Activated CD8-positive, alpha-beta memory T cell treated with anti-CD3 and anti-CD28 coated beads for 1 hour (primary cell): ENCODE measurements at places on chromosomes 4 and X.

GRCh38 chr4:115675719-115676118 is 562.3 kb upstream of the NDST4 start:
- no peak for DNase-seq

DNA sequence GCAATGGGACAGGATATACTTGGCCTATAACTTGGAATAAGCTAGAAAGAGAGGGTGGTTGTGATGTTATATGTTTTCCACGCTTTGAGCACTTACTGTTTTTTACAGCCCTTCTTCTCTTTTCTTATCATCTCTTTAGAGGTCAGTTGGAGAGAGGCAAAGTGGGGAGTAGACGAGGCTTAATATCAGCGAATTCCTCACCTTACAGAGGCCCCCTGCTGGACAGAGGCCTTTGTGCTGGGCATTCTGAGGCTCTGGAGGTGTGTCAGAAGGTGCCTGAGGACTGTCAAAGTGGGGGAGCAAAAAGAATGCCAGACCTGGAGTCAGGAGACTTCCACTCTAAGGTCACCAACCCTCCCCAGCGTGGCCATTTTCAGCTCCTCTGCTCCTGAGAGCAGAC is 42.5 kb downstream of the MAMLD1 start:
- no peak for DNase-seq

- no peak for DNase-seq
Measured at GRCh38 chr4:132383571-132384199, 765.4 kb upstream of the PCDH10 start.

DNA sequence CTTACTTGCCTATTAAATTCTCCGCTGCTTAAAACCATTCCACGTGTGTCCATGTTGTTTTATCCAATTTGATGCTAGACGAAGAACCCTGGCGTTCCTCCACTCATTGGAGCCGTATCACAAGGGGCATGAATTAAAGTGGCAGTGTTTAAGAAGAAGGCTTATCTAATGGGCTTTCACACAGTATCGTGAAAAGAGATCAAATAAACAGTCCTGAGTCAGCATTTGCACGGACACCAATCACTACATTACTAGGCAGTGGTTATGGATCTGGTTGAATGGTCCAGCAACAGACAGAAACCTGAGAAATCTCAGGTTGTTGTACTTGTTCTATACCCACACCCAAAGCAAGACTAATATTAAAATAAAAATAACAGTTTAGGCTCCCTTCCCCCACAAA is 671.6 kb downstream of the FAT4 start:
- no peak for DNase-seq

DNA sequence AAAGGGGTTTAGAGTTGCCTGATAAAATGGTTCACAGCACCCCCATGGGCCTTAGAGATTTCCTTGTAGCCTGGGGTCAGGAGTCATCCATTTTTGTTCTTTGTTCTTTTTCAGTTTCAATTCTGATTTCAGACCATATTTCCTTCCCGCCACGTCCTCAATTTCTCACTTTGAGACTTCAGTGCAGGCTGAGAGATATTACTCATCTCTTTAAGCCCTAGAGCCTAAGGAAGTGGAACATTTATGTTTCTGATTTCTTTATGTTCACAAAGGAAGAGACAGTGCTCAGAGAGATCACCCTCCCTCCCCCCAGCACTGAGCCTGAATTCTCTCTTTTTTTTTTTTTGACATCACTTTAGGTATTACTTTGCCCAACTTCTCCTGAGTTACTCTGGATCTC is 56.3 kb downstream of the MSN start:
- DNase-seq: no peak

GRCh38 chr4:82624819-82625218 is 63.0 kb upstream of the TMEM150C start:
- no peak for DNase-seq

DNA sequence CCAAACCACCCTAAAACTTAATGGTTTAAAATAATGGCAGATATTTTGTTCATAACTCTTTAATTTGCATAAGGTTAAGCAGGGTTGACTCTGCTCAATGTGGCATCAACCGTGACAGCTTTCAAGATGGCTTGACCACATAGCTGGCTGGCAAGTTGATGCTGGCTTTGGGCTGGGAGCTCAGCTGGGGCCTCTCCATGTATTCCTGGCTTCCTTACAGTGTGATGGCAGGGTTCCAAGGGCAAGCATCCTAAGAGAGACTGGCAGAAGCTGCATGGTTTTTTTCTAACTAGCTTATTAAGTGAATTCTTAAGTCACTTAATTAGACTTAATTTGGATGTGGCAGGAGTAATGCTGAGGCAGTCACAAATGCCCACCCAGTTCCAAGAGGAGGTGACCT is 4.5 kb downstream of the RP2 start:
- no peak for DNase-seq

- DNase-seq: no peak
Measured at GRCh38 chr4:156633847-156634246, 337.8 kb downstream of the PDGFC start.

DNA sequence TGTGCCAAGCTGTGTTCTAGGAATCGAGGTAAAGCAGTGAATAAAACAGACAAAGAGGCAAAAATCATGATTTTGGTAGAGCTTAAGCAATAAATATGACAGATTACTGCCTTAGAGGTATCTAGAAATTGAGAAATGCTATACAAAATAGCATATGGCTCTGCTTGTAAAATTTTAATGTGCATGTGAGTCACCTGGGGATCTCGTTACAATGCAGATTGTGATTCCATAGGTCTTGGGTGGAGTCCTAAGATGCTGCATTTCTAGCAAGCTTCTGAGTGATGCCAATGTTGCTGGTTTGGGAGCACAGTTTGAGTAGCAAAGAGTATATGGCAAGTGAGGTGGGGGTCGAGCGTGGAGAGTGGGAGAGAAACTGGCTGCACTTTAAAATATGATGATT is 697.3 kb upstream of the MAGEB2 start:
- DNase-seq: no peak

GRCh38 chr4:5051278-5052203 is at the start of gene STK32B:
Gene STK32B, plus strand, starts transcription at chr4:5051480.
- no peak for DNase-seq

DNA sequence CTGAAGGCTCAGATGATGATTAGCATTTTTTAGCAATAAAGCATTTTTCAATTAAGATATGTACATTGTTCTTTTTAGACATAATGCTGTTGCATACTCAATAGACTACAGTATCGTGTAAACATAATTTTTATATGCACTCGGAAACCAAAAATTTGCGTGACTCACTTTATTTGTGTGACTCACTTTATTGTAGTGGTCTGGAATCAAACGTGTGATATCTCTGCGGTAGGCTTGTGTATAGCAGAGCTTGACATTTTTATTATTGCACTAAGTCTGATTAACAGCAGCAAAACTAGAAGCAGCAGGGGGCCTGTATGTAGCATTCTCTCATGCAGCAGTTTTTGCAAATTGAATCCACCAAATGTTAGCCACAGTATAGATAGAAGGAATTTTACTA is 119.1 kb upstream of the PRDX4 start:
- DNase-seq: no peak

DNA sequence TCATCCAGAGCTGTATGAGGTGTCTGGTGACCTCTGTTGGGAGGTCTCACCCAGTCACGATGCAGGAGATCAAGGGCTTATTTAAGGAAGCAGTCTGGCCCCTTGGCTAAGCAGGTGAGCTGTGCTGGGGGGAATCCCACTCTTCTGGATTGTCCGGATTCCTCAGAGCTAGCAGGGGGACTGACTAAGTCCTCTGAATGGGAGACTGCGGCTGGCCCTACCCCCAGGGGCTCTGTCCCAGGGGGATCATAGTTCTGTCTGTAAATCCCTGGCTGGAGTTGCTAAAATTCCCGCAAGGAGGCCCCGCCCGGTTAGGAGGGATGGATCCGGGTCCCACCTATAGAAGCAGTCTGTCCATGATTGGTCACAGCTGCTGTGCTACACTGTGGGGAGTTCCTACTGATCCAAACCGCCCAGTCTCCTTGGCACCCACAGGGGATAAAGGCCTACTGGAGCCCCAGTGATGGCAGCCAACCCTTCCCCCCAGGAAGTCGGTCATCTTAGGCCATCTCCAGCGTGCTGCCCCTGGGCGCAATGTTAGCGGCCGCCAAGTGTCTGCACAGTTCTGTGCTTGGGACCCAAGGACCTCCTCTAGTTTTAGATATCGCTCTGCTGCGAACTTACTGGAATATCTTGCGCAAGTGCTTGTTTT is 118.2 kb upstream of the KLF8 start:
- DNase-seq: no peak
